Suprapubic skin (tissue), 4 donors: ENCODE measurements at places on chromosomes 4 and X. TPM values are rescaled to one million over a fixed set of nuclear protein-coding genes. Genes with fewer than 3 reads are reported as not detected.

- no peaks in the 10 kb centered on the region for H3K27me3 ChIP-seq
- no peaks in the 10 kb centered on the region for H3K4me1 ChIP-seq
- no peak overlapping the region for H3K4me3 ChIP-seq
Measured at GRCh38 chr4:186826006-186826405, 102.3 kb upstream of the FAT1 start.

The CTAG1B gene
- not detected for total RNA-seq

- H3K36me3 ChIP-seq = no peaks in the 10 kb centered on the region
- no peak overlapping the region for H3K27ac ChIP-seq
- H3K4me3 ChIP-seq = no peak overlapping the region
- no peaks in the 10 kb centered on the region for H3K4me1 ChIP-seq
- H3K27me3 ChIP-seq = no peaks in the 10 kb centered on the region
- DNase-seq = no peak
Measured at GRCh38 chrX:5113128-5113527, 1115.5 kb downstream of the NLGN4X start.

- no peak overlapping the region for H3K27ac ChIP-seq
- H3K4me1 ChIP-seq = no peaks in the 10 kb centered on the region
- no peaks in the 10 kb centered on the region for H3K36me3 ChIP-seq
- DNase-seq = no peak
- H3K27me3 ChIP-seq = no peaks in the 10 kb centered on the region
- H3K4me3 ChIP-seq = no peak overlapping the region
Measured at GRCh38 chr4:40224432-40224831, 27.6 kb downstream of the RHOH start.

GRCh38 chrX:5595570-5595969, 633.1 kb downstream of the NLGN4X start:
- no peak overlapping the region for H3K4me3 ChIP-seq
- no peak for DNase-seq
- H3K36me3 ChIP-seq = no peaks in the 10 kb centered on the region
- no peaks in the 10 kb centered on the region for H3K4me1 ChIP-seq
- no peaks in the 10 kb centered on the region for H3K27me3 ChIP-seq
